Mesothelial cell of epicardium (in vitro differentiated cells): ENCODE measurements at places on chromosomes 2 and 18.
A peak's percentile ranks its signal among the peaks of the same experiment; 100 is the strongest.

GRCh38 chr2:69177063-69177771, 164.2 kb downstream of the ANTXR1 start:
- no peaks in the 10 kb centered on the region for H3K27me3 ChIP-seq
- peaks cover 18% of the 10 kb centered on the region for H3K36me3 ChIP-seq
- peak overlapping the region; percentile 96 for H3K27ac ChIP-seq
- no peak for DNase-seq
- H3K4me1 ChIP-seq: peaks cover 40% of the 10 kb centered on the region
- peak overlapping the region; percentile 22 for H3K4me3 ChIP-seq

GRCh38 chr2:25032901-25033300, 9.0 kb upstream of the EFR3B start:
- H3K27me3 ChIP-seq: peaks cover 6% of the 10 kb centered on the region
- H3K27ac ChIP-seq: no peak overlapping the region
- no peaks in the 10 kb centered on the region for H3K4me1 ChIP-seq

- no peak overlapping the region for H3K27ac ChIP-seq
- no peaks in the 10 kb centered on the region for H3K4me1 ChIP-seq
- DNase-seq: no peak
These were observed 452.6 kb upstream of the PKDCC start for GRCh38 chr2:41595240-41595639.

- H3K4me1 ChIP-seq: peaks cover 2% of the 10 kb centered on the region
- H3K27me3 ChIP-seq: no peaks in the 10 kb centered on the region
- DNase-seq: no peak
These were observed 19.4 kb upstream of the ACVR1 start for GRCh38 chr2:157895531-157895930.

DNA sequence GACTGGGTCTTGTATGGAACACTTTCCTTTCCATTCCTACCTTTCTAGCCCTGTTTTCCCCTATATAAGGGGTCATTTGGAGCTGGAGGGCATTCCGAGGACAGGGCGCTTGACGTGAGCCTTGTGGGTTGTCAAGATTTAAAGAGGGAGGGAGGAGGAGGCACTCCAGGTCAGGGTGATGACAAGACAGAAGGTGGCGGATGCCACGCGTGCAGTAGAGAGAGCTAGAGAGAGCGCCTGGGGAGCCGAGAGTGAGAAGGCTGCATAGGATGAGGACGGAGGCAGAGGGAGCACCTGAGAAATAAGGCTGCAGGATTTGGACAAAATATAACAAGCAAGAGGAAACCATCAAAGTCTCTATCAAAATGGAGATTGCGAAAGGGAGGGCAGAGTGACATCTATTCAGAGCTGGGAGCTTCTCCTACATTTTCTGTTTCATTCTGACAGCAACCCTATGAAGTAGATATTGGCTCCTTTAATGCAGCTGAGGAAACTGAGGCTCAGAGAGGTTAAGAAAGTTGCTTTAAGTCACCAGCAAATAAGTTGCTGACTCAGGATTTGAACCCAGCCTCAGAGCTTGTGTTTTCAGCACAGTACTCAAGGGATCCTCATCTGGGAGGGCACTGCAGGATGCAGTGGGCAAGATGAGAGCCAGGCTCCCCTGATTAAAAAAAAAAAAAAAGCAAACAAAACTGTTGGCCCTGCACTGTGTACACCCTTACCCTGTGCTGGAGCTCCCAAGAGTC, 124.2 kb downstream of the MRO start:
- H3K36me3 ChIP-seq: no peaks in the 10 kb centered on the region
- H3K27me3 ChIP-seq: peaks cover 2% of the 10 kb centered on the region
- no peak for DNase-seq
- no peak overlapping the region for H3K27ac ChIP-seq
- no peaks in the 10 kb centered on the region for H3K4me1 ChIP-seq
- H3K4me3 ChIP-seq: no peak overlapping the region

DNA sequence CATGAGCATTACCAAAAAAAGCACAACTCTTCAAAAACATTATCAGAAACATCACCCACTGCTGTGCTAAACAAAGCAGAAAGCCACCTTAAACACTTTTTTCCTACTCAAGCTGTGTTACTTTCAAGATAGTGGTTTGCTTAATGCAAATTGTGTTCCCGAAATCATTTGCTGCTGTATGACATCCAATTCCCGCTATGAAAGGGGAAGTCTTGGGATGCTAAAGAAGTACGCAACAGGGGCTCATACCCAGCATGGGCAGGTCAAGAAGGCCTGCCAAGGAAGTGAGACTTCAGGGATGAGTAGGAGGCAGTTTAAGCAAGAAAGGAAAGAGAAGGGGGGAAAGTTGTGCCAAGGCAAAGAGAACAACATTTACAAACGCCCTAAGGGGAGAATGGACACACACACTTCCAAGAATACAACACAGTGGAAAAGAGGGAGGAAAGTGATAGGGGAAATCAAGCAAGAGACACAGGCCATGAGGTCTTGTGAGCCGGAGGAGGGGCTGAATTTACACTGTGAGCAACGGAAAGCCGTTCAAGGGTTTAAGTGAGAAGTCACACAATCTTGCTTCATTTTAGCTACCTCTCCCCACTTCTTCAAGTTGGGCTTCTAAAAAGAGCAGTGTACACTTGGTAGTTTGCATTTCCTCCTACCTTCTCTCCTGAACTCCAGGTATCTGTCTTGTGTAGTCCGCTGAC, 4.0 kb downstream of the PTPN2 start:
- H3K4me3 ChIP-seq: no peak overlapping the region
- no peak overlapping the region for H3K27ac ChIP-seq
- H3K4me1 ChIP-seq: peaks cover 19% of the 10 kb centered on the region

- DNase-seq: peak; percentile 69
- H3K36me3 ChIP-seq: no peaks in the 10 kb centered on the region
- no peak within 1 kb of the TSS for H3K27ac ChIP-seq
- H3K27me3 ChIP-seq: peaks cover 51% of the 10 kb centered on the region
- H3K4me3 ChIP-seq: peak within 1 kb of the TSS; percentile 83
These were observed at the start of gene ABHD1 for GRCh38 chr2:27123302-27124150. TSS of gene ABHD1 (plus strand) at chr2:27123815. CDS start at chr2:27123949, 134 bp downstream.

DNA sequence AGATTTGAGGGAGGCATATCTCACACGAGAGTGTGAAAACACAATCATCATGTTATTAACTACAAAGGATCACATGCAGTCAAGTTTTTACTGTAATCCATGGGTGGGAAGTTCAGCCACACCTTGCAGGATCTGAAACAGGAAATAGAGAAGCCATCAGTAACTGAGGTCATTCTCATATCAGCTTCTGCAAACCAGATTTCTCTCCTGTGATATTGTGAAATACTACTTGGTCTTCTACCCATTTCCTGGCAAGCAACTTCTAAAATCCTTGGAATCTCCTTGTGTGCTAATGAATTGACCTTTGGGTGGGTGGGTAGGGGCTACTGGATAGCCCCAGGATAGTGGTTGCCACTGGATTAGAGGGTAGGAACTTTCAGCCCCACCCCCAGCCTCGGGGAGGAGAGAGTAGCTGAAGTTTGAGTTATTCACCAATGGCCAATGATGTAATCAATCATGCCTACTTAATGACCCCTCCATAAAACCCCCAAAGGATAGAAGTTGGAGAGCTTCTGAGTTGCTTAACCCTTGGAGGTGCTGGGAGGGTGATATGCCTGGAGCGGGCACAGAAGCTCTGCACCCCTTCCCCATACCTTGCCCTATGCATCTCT, 25.6 kb upstream of the TGIF1 start:
- no peaks in the 10 kb centered on the region for H3K36me3 ChIP-seq
- no peaks in the 10 kb centered on the region for H3K27me3 ChIP-seq
- H3K4me3 ChIP-seq: no peak overlapping the region
- H3K27ac ChIP-seq: no peak overlapping the region
- H3K4me1 ChIP-seq: no peaks in the 10 kb centered on the region
- DNase-seq: no peak

DNA sequence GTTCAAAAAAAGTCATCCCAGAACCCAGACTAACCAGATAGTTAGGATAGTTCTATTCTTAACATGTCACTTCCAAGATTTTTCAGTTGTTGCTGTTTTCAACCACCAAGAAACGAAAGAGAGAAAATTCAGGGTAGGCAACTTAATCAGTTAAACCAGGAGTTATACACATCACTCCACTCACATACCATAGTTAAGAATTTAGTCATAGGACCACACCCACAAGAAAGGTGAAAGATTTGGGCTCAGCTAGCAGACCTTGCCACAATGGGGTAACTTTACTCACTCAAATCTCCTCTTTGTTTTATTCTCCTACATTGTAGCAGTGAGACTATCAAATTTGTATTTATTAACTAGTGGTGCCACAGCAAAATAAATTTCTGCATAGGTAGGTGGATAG, 473.6 kb downstream of the NUP35 start:
- no peaks in the 10 kb centered on the region for H3K27me3 ChIP-seq
- no peaks in the 10 kb centered on the region for H3K36me3 ChIP-seq
- no peak for DNase-seq
- no peak overlapping the region for H3K27ac ChIP-seq
- H3K4me3 ChIP-seq: no peak overlapping the region

DNA sequence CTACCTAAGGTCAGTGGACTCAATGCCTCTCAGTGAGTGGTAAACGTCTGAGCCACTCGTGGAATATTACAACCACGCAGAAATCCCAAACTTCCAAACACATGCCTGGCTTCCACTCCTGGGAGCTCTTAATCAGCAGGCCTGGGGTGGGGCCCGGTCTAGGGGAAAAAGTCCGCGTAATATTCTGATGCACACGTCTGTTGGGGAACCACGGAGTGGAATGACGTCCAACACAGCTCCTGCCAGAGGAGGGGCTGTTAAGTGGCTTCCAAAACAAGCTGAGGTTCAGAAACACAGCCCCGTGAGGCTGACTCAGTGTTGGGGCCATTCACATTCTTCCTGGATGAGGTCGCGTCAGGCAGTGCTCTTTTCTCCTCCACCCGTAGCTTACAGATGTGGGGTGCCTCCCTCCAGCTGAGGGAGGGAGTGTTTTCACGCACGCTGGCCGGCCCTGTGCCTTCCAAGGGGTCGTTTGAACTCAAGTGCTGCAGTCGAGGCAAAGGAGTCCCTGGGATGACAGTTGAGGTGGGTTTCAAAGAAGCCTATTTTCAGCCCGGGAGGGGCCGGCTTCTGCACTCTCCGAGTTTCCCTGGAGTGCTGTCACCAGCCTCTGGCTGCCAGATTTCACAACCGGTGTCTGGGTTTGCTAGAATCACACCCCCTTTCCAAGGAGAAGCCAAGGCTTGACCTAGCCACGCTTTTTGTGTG, 73.1 kb downstream of the ACKR3 start:
- peak overlapping the region; percentile 77 for H3K27ac ChIP-seq
- peaks cover 25% of the 10 kb centered on the region for H3K4me1 ChIP-seq
- H3K27me3 ChIP-seq: no peaks in the 10 kb centered on the region
- no peak overlapping the region for H3K4me3 ChIP-seq
- DNase-seq: peak; percentile 40

- H3K27me3 ChIP-seq: no peaks in the 10 kb centered on the region
- H3K4me1 ChIP-seq: peaks cover 11% of the 10 kb centered on the region
- H3K27ac ChIP-seq: peak overlapping the region; percentile 13
- DNase-seq: no peak
- peaks cover 15% of the 10 kb centered on the region for H3K36me3 ChIP-seq
- H3K4me3 ChIP-seq: no peak overlapping the region
These were observed 33.4 kb downstream of the FBXO11 start for GRCh38 chr2:47872941-47873340.

DNA sequence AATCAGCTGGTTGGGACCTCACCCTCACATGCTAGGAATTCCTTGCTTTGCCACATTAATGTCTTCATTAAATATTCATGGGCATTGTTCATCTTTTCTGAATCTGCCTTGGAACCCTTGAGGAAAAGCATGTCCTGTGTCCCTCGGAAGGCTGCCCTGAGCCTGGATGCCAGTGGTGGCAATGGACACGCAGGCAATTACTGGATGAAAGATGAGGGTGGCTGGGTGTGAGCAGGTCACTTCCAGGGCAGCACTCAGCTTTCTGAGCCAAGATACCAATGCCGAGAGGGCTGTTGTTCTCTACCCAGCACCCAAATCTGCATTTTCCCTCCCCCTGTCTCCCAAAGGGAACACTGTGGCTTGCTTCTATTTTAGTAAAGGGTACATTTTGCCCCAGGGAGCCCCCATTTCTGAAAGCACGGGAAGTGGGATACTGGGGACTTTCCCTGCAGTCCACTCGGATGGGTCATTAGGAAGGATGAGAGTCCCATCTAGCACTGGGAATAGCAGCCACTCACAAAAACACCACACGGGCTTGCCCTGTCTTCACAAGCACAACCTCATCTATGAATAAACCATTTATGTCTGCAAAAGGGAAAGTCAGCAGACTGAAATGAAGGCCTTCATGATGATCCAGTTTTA, 234.8 kb downstream of the SOX11 start:
- H3K27ac ChIP-seq: no peak overlapping the region
- peaks cover 22% of the 10 kb centered on the region for H3K4me1 ChIP-seq
- H3K4me3 ChIP-seq: no peak overlapping the region

DNA sequence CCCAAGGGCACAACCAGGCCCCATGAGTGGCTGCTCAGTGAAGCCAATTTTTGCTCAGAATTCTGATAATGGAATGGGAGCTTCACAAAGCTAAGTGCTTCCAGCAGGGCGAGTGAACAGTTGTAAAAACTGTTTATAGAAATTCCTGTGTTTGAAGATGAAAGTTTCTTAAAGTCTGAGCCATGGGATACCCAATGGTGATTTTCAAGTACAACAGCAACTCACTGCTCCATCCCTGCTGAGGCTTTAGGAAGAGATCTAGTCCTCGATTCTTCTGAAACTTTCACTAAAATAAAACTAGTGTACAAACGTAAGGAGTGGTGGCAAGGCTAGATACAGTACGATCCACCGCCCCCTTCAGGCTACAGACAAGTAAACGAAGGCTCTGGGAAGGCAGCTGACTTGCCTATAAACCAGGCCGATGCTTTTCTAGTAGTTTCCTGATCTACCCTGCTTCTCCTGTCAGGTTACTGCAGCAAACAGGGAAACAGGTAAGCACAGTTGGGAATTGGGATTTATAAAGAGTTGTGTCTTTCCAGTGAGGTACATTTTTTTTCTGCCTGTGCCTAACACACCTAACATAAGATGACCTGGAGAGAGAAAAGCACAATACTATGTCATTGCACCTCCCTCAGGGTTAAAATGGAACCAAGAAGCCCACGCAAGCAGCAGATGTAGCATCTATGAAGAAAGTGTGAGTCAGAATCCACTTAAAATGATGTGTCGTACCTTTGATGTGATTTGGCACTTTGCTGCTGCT, 108.7 kb downstream of the UXS1 start:
- DNase-seq: no peak
- H3K4me3 ChIP-seq: no peak overlapping the region
- H3K27me3 ChIP-seq: peaks cover 3% of the 10 kb centered on the region
- peaks cover 14% of the 10 kb centered on the region for H3K36me3 ChIP-seq
- H3K27ac ChIP-seq: no peak overlapping the region

GRCh38 chr2:176445956-176446355, 176.7 kb downstream of the MTX2 start:
- H3K27ac ChIP-seq: no peak overlapping the region
- peaks cover 22% of the 10 kb centered on the region for H3K27me3 ChIP-seq
- no peak overlapping the region for H3K4me3 ChIP-seq
- no peak for DNase-seq
- H3K36me3 ChIP-seq: no peaks in the 10 kb centered on the region
- peaks cover 7% of the 10 kb centered on the region for H3K4me1 ChIP-seq

GRCh38 chr2:98487806-98488189, 43.1 kb downstream of the INPP4A start:
- no peak overlapping the region for H3K27ac ChIP-seq
- H3K36me3 ChIP-seq: no peaks in the 10 kb centered on the region
- H3K4me1 ChIP-seq: peaks cover 28% of the 10 kb centered on the region
- H3K27me3 ChIP-seq: no peaks in the 10 kb centered on the region
- no peak overlapping the region for H3K4me3 ChIP-seq
- DNase-seq: no peak

GRCh38 chr2:195406886-195407603, 250.0 kb upstream of the SLC39A10 start:
- DNase-seq: no peak
- no peak overlapping the region for H3K27ac ChIP-seq
- no peaks in the 10 kb centered on the region for H3K36me3 ChIP-seq
- peaks cover 7% of the 10 kb centered on the region for H3K4me1 ChIP-seq
- no peaks in the 10 kb centered on the region for H3K27me3 ChIP-seq
